ENCODE measurements at places on chromosomes 1 and 21.

DNA sequence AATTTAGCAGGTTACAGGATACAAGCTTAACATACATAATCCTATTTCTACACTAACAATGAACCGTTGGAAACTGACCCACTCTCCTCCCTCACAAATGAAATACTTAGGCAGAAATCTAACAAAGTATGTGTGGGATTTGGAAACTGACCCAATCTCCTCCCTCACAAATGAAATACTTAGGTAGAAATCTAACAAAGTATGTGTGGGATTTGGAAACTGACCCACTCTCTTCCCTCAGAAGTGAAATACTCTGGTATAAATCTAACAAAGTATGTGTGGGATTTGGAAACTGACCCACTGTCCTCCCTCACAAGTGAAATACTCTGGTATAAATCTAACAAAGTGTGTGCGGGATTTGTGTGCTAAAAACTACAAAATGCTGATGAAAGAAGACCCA, 60.3 kb downstream of the TRAF5 start:
- no peak for DNase-seq

GRCh38 chr1:234243521-234244260, 129.6 kb upstream of the COA6 start:
- no peak for DNase-seq

GRCh38 chr21:44439211-44439600, 16.1 kb upstream of the LRRC3 start:
- no peak for DNase-seq

DNA sequence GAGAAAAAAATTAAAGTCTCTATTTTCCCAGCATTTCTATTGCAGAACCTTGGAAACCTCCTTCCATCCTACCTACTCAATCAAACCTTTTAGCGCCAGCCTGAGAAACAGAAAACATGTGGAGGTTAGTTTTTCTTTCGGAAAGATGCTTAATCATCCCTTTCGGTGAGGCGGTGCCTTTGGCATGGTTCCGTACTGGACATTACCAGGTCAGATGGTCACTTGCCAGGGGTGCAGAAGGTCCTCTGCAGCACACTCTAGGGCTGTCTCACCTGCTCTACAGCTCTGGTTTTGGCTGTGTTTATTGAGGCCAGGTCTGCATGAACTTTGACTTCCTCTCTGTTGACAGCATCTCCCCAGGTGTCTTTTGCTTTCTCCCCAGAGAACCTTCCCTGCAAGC, 121.5 kb downstream of the PLD5 start:
- no peak for DNase-seq

GRCh38 chr1:237702161-237702560, 188.6 kb downstream of the ZP4 start:
- no peak for DNase-seq

DNA sequence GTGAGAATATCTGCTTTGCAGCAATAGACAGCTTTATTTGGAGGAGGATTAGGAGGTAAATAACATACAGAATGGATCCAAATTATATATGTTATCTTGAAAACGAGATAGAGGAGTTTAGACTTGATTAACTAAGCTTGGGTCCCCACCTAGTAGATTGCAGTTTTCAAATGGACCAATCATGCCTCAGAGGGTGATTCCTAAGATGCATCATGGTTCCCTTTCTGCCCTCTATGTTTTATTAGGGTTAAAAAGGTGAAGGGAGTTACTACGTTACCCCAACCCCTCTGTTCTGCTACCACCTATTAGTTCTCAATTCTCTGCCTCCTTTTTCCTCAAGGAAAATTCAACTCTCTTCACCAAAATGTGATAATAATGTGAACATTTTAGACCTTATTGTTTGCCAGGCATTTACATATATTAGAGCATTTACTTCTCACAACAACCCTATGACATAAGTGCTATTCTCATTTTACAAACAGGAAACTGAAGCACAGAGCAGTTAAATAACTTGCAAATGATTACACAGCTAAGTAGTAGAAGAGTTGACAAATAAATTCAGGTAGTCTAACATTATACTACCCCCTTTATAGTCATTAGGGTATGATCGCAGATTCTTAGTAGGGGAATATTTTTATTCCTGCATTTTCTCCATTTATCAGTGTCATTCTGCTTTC, 23.4 kb upstream of the PGM1 start:
- DNase-seq = no peak

DNA sequence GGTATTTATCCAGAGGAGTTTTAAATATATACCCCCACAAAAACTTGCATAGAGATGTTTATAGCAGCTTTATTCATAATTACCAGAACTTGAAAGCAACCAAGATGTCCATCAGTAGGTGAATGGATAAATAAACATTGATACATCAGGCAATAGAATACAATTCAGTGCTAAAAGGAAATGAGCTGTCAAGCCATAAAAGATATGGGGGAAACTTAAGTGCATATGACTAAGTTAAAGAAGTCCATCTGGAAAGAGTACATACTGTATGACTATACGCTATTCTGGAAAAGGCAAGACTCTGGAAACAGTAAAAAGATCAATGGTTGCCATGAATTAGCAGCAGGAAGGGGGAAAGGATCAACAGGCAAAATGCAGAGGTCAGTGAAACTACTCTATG, 366.7 kb downstream of the HHIPL2 start:
- DNase-seq = no peak

GRCh38 chr1:109631513-109632505, 12.2 kb downstream of the AMPD2 start:
- no peak for DNase-seq

- DNase-seq = no peak
Observed at GRCh38 chr1:200426196-200426595, 16.4 kb upstream of the ZNF281 start.

GRCh38 chr1:39609618-39610331, 29.7 kb downstream of the HEYL start:
- DNase-seq = peak; percentile 51

GRCh38 chr1:18732686-18733085, 102.0 kb downstream of the PAX7 start:
- no peak for DNase-seq

- DNase-seq = no peak
Observed at GRCh38 chr1:201761178-201761577, 67.8 kb upstream of the IPO9 start.

- no peak for DNase-seq
Observed at GRCh38 chr1:41638086-41639024, 153.9 kb upstream of the EDN2 start.

- DNase-seq = no peak
Observed at GRCh38 chr1:35637401-35637809, 3.9 kb downstream of the PSMB2 start.

DNA sequence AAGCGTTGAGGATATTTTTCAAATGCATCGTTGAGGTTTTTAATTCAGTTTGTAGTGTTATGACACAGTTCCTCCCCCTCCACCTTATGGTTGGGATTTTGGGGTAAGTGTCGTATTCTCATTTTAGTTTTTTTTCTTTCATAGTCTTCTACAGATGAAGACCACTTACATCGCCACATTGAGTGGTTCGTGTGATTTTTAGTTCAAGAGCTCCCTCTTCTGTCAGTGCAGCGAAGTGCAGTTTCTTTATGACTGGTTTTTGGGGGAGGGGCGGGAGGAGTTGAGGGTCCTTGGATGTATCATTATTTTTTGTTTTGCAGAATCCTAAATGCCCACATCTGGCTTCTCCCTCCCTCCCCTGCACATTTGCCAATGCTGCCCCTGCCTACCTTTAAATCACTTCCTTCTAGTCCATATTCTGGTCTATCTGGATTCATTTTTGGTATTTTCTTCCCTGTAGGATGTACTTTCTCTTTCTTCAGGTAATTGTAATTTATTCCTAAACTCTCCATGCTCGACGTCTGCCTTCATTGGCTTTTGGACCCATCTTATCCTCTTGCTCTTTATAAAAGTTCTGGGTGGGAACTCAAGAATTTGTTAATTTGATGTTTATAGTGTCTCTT, 433.1 kb downstream of the CAMTA1 start:
- peak; percentile 60 for DNase-seq

DNA sequence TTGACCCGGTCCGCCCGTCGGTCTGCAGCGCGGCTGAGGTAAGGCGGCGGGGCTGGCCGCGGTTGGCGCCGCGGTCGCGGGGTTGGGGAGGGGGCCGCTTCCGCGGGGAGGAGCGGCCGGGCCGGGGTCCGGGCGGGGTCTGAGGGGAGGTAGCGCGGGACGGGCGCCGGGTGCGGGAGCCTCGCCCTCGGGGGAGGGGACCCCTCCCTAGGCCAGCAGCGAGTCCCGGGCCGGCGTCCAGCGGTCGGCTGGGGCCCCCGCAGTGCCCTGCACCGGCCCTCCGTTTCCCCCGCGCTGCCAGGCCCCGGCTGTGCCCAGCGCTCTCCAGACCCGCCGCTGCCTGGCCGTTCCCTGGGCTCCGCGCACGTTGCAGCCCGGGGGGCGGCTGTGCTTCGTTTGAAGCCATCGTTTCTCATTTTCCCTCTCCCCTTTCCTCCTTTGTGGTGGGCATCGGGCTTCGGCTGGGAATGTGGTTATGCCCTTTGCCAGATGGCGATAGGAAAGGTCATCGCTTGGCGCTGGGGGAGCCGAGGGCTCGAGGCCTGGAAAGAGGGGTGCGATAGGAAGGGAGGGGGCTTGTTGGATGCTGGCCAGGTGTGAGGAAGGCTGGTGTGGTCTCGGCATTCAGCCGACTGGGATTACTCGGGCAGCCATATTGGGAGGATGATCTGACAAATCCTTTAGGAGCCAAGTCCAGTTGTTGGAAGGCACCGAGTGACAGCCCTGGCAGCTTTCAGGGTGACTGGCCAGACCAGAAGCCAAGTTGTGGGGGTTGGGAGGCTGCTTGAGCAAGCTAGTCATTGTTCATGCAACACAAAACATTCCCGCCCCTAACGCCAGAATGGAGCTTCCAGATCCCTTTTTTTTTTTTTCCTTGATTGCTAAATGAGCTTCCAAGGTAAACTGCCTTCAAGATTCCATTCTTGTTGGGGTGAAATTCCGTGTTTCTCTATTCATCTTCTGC, 753 bp downstream of the KIF1B start:
- DNase-seq = peak; percentile 49

DNA sequence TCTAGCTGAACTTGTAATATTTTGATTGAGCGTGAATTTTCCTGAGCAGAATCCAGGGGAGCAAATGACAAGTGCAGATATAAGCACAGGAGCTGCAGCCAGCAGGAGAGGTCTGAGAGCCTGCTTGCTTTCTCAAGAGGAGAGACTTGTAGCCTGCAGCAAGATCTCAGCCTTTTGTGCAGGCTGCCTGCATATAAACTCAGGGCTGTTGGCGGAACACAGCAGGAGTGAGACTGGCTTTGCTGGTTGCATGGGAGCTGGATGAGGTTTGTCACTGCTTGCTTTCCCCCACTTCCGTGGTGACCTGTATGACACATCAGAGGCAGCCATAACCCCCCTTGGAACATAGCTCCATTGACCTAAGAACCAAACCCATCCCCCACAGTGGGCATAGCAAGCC, 725.4 kb upstream of the RGS18 start:
- DNase-seq = no peak

DNA sequence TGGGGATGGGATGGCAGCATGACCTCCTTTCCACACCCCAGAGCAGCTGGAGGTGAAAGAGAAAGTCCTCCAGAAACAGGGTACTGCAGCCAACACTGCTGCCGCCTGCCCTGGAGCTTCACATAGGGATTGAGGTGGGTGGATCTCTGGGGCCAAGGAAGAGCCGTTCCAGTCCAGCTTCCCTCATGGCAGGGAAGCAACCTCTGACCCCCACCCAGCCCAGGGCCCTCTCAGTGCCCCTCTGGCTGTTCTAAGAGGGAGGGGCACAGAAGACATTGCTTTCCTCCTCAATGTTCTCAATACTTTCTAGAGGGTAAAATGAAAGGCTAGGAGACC, 5.7 kb downstream of the KIF21B start:
- DNase-seq = no peak

DNA sequence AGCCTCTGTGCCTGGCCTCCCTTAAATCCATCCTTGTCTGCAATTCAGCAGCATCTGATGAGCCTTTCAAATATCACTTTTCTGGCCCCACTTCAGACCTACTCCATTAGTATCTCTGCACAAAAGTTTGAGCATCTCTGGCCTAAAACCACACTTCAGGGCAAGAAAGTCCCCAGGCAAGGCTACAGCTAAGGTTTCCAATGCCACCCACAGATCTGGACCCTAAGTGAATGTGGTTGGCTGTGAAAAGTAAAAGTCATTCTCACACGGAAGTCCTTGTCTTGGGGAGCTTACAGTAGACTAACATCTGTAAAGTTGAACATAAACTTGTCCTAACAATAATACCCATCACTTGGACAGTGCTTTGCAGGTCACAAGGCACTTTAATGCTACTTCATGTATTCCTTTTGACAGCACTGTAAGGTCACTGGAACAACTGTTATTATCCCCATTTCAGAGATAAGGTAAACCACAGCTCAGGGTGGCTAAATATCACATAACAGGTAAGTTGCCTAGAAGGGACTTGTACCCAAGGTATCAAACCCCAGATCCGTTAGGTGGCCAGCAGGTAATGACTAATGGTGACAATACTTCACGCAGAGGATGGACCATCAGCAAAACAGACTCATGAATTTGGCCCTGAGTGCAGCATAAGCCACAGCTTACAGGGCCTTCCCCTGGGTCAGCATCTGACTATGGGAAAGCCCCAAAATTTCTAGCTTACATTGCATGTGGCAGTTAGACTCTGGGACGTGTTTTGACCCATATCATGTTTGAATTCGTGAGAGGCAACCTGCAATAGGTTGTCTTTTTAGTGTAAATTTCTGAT, 356.0 kb downstream of the HHAT start:
- no peak for DNase-seq

DNA sequence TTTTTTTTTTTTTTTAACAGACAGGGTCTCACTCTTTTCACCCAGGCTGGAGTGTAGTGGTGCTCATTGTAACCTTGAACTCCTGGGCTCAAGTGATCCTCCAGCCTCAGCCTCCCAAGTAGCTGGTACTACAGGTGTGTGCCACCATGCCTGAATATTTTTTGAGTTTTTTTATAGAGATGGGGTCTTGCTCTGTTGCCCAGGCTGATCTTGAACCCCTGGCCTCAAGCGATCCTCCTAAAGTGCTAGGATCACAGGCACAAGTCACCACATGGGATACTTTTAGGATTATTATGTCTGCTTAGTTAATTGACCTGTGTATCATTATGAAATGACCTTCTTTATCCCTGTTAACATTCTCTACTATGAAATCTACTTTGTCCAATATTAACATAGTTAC, 38.0 kb downstream of the RASSF5 start:
- DNase-seq = no peak

DNA sequence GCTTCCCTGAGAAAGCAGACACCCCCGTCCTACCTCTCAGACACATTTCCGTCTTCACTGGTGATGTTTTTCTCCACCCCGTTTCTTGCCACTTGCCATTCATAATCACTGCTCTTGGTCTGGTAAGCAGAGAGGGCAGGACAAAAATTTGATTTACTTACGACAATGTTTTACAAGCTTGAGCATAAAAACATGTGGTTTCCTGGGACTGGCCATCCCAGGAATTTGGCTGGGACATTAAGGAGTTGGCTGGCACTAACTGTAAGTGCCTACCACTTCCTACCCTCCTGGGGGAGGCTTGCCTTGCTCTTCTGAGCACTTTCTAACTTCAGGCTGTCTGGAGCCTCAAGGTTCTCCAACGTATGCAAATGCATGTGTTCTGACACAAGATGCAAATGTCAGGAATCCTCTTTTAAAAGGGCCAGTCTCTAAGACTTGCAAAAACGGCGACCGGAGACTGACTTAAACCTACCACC, 24.2 kb downstream of the ZBTB18 start:
- no peak for DNase-seq

GRCh38 chr1:27521336-27521831, 31.4 kb upstream of the WASF2 start:
- no peak for DNase-seq

All from HTR-8/SVneo (cell line).